Sigmoid colon (tissue), 7 donors: ENCODE measurements at places on chromosomes 1 and 21. TPM values are rescaled to one million over a fixed set of nuclear protein-coding genes. Genes with fewer than 3 reads are reported as not detected.

DNA sequence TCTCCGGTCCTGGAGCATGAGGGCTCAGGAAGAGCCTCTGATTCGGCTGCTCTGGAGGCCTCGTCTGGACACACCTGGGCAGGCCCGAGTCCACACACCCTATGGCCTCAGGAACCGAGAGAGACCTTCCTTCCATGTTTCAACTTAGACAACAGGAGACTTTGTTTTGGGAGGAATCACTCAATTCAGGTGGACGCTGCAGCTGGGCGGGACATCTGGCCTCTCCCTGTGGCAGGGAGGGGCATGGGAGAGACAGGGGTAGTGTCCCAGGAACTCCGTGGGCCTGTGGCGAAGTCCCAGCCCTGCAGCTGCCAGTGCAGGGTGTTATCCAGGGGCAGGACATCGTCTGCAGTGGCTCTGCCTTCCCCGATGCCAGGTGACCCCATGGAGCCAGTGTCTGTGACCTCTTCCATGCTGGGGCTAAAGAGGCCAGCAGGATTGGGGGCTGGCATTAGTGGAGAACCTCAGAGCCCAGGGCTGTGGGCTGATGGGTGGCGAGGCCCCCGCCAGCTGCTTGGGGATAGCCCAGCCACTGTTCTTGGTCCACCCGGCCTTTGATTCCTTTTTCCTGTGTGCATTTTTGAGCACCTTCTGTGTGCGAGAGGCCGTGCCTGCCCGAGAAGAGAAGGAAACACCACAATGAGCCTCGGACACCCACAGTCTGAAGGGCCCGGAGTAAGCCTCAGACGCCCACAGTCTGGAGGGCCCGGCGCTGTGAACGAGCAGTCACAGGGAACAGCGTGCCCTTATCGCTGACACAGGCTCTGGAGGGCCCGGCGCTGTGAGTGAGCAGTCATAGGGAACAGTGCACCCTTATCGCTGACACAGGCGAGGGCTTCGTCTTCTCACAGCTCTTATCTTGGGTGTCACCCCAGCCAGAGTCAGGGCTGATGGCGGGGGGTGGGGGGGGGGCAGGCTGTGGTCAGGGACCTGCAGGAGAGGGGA lies 6.2 kb downstream of the COL18A1 start:
- peak; percentile 63 for DNase-seq

DNA sequence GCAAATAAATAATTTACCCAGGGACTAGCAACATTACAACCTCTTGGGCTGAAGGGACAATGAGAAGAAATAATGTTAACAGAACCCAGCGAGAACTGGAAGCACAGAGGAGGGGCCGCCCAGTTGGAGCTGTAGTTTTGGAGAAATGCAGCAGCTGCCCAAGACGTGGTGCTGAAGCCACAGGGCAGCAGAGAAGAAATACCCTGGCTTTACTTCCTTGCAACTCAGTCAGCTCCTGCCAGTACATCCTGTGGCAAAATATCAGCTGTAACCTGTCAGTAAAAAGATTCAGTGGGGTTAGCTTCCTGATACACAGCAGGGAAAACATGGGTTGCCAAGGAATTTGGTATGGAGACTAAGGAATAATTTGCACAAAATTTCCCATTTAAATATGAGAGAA lies 283.6 kb upstream of the USP25 start:
- no peak for DNase-seq

DNA sequence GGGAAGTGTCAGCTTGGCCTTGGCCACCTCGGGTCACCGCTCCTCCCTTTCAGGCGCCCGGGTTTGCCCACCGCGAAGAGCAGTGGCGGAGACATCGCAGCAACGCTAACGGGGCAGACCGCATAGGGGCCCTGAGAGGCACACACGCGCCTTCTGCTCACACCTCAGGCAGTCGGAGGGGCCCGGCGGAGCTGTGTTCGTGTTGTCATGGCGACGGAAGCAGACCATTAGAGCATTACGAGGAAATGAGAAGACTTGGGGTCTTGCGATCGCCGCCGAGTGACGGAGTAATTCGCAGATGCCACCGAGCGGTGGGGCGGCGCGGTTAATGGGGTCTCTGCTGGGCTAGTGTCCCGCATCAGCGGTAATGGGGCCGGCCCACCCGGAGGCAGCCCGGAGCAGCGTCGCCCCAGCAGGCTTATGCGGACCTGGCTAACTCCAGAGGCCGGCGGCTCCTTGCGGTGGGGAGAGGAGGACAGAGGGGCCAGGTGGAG lies 144.1 kb downstream of the TNR start:
- no peak for DNase-seq

- DNase-seq = no peak
Observed at GRCh38 chr1:186454981-186455380, 5.9 kb downstream of the PDC start.

DNA sequence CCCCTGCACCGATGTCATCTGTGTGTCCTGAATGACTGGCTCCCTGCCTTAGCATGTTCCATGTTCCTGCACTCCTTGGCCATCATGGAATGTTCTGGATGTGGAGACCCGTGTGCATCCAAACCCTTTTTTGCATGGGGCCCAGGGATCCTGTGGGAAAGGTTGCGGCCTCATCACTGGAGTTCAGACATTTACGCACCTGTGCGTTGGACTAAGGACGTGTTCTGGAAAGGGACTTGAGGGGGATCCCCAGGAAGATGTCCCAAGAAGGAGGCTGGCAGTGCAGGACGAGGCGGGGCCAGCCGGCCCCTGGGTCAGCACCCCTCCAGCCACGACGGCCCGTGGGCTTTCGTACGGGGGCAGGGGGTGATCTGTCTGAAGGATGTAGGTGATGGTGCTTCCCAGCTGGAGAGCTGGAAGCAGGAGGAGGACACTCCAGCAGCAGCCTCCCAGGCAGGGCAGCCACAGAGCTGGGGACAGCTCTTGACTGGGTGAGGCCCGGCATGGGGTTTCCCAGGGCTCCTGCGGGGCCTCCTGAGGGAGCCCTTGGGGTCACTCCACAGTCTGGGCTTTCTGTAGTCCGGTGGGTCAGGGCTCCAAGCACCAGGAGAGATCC lies 67.2 kb downstream of the SCCPDH start:
- DNase-seq = no peak

- no peak for DNase-seq
Observed at GRCh38 chr1:22575532-22576149, 12.4 kb downstream of the EPHA8 start.

DNA sequence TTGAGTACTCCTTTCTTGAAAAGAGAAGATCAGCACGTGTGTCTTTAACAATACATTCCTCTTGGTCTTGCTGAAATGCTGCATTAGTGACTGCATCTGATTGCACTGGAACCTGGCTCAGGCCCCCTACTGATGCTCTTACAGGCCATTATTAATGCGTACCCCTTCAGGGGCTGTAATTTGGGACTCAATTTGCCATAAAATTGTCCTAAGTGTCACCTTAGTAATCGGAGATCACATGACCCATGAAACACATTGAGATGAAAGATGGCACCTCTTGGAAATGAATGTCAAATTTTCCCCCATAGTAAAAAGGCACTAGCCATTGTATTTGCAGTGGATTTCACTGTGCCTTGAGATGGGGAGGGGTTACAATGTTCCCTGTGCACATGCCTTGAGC lies 563.3 kb downstream of the KIF26B start:
- DNase-seq = no peak

DNA sequence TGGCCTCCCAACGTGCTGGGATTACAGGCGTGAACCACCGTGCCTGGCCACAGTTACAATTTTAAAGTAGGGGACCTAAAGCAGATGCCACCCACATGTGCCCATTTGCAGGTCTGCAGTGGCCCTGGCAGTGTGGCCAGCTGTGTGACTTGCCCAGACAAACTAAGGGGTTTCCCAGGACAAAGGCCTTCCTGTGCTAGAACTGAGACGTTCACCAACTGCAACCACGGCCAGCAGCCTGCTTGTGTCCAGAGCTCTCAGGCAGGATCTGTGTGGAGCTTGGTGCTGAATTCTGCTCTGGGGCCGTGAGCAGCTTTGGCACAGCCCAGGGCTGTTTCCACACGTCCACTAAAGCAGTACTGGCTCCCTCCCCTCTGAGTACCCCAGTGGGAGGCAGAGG lies 10.6 kb upstream of the PTTG1IP start:
- DNase-seq = peak; percentile 58

Gene EXO1
- 0.27 TPM for total RNA-seq

GRCh38 chr1:14498839-14499238 lies 99.6 kb upstream of the KAZN start:
- no peak for DNase-seq

GRCh38 chr1:228471762-228472398 lies 15.3 kb upstream of the RNF187 start:
- no peak for DNase-seq

GRCh38 chr1:31790140-31790539 lies 25.7 kb downstream of the SPOCD1 start:
- peak; percentile 50 for DNase-seq

Gene KIF21B
- total RNA-seq = 0.81 TPM

Gene CD244
- 0.16 TPM for total RNA-seq

DNA sequence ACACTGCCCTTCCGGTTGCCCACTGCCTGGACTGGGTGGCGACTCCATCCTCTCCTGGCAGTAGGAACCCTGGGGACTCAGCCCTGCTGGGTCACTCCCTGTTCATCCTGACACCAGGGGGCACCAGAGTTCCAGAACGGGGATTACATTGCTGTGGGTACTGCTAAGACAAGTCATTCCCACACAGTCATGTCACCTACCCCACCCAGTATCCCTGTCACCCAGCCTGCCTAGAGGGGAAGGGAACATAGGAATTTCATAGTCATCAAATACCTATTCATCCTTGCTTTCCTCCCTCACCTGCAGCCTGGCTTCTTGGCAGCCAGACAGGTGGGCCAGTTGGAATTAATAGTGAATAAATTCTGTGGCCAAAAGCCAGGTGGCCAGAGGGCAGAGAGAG lies 9.8 kb upstream of the SFN start:
- peak; percentile 90 for DNase-seq

DNA sequence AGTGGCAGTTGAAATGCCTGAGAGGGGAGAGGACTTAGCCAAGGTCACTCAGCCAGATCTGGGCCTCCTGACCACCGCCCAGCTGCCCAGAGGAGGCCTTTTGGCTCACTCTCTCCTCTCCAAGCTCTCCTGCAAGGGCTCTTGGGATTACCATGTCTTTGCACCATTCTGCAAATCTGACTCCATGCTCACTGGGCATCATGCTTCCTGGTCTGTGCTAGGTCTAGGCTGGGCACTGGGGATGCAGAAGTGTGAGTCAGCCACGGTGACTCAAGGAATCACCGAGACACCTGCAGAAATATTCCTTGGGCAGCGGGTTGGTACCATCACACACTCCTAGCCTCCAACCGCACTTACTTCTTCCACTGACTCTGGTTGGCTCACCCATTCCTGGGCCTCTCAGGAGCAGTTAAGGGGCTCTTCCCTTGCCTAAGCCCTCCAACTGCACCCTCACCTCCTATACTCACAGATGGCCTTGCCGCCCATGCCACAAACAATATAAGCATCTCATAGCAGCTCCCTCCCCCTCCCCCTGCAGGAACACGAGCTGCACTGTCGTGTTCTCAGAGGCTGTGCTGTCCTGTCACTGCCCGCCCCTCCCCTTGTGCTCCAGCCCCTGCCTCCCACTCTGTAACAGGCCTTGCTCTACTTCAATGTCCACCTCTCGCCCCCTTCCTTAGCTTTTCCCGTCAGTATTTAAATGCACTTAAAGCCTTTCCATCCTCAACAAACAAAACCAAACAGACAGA lies 34.8 kb downstream of the CDCP2 start:
- DNase-seq = no peak

Gene GJA8
- total RNA-seq = not detected

GRCh38 chr1:200224315-200224714 lies 185.5 kb downstream of the ZNF281 start:
- no peak for DNase-seq

Gene FAM72B
- 0.83 TPM for total RNA-seq

- no peak for DNase-seq
Observed at GRCh38 chr1:47180603-47181094, 9.2 kb downstream of the PDZK1IP1 start.

Gene CATSPERE
- 2.0 TPM for total RNA-seq

DNA sequence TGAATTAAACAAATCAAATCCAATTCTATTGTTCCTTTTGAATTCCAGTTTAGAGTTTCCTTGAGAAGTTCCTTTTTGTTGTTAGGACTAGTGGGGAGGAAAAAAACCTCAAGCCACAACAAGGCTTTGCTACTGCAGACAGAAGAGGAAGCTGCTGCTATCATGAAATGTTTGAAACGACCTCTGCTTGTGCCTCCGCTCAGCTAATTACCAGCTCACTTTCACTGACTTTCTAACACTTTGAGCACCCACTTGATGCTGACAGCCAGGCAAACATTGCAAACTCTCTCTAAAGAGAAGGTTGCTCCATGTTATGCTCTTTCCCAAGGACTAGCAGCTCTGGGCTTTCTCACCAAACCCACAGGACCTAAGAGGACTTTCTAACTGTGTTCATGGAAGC lies 203.9 kb upstream of the PROX1 start:
- no peak for DNase-seq

DNA sequence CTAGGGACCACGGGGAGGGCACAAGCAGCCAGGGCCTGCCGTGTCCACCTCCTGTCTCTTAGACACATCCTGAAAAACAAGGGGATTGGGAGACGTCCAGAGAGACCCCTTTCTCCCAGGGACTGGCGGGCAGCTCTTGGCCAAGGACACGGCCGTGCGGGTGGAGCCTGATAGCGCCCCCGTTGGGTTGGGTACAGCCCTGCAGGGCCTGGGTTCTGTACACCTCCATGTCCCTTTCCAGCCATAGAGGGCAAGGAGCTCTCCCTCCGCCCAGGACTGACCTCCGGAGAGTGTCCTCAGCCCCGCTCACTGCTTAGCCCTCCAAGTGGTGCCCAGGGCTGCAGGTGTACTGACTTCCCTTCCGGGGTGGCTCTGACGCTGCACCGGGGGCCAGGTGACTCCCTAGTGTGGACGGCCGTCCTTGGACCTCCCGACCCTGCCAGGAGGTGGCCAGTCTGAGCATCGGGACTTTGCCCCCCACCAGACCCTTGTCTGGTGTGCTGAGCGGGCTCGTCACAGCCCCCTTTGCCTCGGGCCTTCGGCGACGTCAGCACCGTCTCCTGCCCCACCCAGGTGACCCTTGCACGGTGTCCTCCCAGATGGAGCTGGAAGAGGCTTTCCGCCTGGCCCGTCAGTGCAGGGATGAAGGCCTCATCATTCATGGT lies 5.8 kb downstream of the PRKCZ start:
- no peak for DNase-seq

Gene SCNM1
- total RNA-seq = 24.2 TPM

Gene CHI3L1
- 2.2 TPM for total RNA-seq

Gene AK4
- total RNA-seq = 37.8 TPM

DNA sequence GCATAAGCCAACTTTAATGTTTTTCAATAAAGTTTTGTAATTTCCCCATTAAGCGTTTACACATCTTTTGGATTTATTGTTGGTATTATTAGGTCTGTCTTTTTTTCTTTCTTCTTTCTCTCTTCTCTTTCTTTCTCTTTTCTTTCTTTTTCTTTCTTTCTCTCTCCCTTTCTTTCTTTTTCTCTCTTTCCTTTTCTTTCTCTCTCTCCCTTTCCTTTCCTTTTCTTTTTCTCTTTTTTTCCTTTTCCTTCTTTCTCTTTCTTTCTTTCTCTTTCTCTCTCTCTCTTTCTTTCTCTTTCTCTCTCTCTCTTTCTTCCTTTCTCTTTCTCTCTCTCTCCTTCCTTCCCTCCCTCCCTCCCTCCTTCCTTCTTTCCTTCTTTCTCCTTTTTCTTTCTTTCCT lies 31.3 kb downstream of the ERRFI1 start:
- no peak for DNase-seq

Gene TTC24
- not detected for total RNA-seq

Gene CD84
- total RNA-seq = 2.6 TPM

Gene TRIM33
- total RNA-seq = 38.7 TPM
